GM20000 (cell line): ENCODE measurements at places on chromosomes 6 and 20.

GRCh38 chr20:58913079-58913478 is 60.6 kb downstream of the GNAS start:
- no peak for DNase-seq

DNA sequence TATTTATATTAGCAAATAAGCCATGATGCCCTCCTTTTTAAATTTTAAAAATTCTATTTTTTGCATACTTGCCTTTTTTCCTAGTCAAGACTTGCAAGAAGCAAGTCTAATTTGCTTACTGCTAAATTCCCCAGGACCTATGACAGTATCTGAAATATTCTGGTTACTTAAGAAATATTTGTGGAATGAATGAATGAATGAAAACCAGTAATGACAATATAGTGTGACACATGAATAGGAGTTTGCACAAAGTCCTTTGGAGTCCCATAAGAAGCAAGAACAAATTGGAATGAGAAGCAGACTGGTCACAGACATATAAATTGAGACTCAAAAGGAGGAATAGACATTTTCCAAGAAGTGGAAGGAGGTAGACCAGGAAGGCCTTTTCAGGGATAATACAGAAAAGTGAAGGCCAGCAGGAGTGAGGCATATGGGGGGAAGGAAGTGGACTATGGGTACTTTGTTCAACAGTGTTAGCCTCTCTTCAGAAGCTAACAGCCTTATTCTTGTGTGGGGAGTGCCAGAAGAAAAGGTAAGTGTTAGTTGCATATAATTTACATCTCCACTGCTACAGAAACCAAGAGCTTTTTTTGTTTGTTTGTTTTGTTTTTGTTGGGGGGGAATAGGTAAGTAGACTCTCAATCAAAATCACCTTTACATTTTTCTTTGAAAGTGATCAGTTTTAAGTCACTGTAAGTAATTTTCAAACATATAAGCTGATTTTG is 93.6 kb upstream of the FAM184A start:
- no peak for DNase-seq

- DNase-seq: no peak
Measured at GRCh38 chr6:63910863-63911551, 275.4 kb downstream of the PHF3 start.

DNA sequence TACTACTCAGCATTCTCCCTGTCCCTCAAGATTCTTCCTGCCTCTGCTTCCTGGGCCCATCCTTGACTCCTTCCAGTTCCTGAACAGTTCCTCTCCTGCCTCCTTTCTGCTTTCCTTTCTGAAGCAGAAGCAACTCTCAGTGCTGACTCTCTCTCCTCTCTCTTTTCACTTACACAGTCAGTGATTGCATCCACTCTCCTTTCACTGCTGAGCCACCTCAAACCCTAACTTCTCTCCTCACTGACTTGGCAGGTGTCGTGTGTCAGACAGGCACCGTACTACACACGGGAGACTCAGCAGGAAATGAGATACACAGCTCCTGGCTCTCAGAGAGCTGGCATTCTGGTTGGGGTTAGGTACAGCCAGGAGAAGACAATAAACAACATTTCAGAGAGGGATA is 5.6 kb downstream of the ABHD16A start:
- no peak for DNase-seq

- no peak for DNase-seq
Measured at GRCh38 chr6:103750603-103751002, 1109.1 kb downstream of the HACE1 start.

- DNase-seq: no peak
Measured at GRCh38 chr6:167445568-167445967, 120.7 kb downstream of the TTLL2 start.

- no peak for DNase-seq
Measured at GRCh38 chr20:51084593-51085377, 61.9 kb upstream of the KCNG1 start.

GRCh38 chr20:57743450-57744095 is 33.8 kb upstream of the PMEPA1 start:
- no peak for DNase-seq

GRCh38 chr20:7003598-7003997 is 236.1 kb downstream of the BMP2 start:
- no peak for DNase-seq

- no peak for DNase-seq
Measured at GRCh38 chr20:50713657-50714101, 17.7 kb upstream of the PARD6B start.

- DNase-seq: no peak
Measured at GRCh38 chr6:3999800-4000661, 78.9 kb downstream of the FAM217A start.

DNA sequence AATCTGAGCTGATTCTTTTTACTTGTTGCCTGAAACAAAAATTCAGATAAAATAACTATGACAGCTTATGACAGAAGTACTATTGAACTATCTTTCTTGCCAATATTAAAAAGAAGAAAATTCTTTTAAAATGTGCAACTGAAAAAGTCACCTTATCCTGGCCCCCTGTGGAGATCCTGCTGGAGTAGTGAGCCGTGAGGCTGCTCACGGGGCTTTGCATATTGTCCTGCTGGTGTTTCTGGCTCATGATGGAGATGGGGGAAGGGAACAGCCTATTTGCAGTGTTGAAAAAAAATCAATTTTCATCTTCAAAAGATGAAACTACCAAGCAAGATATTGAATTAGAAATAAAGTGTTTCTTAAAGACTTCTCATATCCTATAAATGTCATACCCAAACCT is 216.0 kb downstream of the SAMD5 start:
- no peak for DNase-seq

DNA sequence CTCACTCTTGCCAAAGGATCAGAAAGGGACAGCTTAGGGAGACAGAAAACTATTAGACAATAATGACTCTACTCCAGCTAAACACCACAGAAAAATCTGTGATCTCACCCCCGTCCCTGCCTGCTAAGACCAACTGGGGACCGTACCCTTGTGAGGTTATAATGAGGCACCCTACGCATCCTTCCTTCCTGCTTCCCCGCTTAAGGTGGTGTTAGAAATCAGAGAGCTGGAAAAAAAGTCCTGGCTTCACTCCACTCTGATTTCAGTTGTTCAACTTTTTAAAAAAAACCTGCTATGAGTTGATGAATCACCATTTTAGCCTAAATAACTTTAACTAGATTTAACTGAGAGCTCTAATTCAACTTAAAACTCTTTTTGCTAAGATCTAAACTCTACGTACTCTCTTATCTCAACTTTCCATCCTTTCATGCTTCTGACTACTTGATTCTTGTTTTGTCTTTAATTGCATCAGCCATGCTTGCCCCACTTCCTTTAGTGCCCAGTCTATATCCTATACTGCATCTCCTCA is 35.8 kb upstream of the TMEM14A start:
- DNase-seq: no peak

GRCh38 chr6:7442467-7442866 is 52.9 kb downstream of the RIOK1 start:
- no peak for DNase-seq

- no peak for DNase-seq
Measured at GRCh38 chr6:17305219-17306001, 24.2 kb downstream of the RBM24 start.

DNA sequence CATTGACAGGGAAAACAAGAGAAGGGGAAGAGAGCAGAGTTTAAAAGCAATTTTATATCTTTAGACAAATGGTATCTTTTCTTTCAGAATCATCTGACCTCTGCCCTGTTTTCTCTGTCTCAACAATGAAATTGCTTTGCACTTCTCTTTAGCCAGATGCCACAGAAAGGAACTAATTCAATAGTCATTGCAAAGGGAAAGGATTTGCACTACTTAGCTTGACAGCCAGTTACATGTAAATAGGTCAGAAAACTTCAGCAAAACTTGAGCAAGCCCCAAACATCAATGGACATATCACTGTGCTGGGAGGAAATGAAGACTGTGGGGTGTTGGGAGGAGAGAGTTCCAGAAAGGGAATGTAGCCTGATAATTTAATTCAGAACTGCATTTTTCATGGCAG is 181.3 kb upstream of the FAM83B start:
- no peak for DNase-seq

GRCh38 chr6:3355358-3356055 is 96.8 kb downstream of the PSMG4 start:
- DNase-seq: no peak

GRCh38 chr6:127589135-127589534 is 12.2 kb downstream of the C6orf58 start:
- no peak for DNase-seq

GRCh38 chr6:25244865-25245264 is 34.3 kb upstream of the CARMIL1 start:
- DNase-seq: no peak

DNA sequence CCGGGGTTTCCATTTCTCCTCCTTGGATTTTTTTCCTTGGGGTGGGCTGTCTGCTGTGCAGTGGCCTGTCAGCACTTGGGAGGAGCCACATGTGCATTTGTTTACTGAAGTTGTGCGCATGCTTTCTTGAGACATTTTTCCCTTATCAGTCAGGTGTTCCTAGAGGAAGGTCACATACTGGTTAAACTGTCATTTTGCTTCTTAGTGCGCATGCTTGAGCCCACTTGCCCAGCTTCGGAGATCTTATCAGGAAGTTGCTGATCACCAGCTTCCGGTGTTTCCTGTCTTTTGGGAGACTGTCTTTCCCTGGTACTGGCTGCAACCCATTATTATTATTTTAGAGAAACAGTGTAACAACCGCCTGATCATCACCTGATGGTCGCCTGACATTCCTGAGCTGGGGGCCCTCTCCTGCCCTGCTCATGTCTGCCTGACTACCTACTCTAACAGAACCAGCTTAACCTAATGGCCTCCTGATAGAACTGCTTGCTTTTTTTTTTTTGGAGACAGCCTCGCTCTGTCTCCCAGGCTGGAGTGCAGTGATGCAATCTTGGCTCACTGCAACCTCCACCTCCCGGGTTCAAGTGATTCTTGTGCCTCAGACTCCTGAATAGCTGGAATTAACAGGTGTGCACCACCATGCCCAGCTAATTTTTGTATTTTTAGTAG is 378 bp upstream of the ERVFRD-1 start:
- no peak for DNase-seq

- DNase-seq: peak; percentile 35
Measured at GRCh38 chr6:82246802-82247504, 591 bp downstream of the IBTK start.

DNA sequence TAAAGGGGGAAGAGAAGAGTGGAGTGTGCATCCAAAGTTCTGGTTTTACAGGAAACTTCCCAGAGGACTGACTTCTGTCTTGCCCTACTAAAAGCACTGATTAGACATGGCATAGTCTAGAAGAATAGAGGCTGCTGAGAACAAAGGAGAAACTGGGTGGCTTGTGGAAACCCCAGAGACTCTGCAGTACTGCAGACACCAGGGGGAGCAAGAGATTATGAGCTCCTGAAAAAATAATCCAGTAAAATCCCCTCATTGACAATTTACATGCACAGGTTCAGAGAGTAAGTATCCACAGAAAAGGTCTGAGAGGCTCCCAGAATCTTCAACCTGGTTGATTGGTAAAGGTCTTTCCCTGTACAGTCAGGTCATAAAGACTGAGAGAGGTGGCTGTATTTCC is 48.7 kb upstream of the CLVS2 start:
- DNase-seq: no peak

DNA sequence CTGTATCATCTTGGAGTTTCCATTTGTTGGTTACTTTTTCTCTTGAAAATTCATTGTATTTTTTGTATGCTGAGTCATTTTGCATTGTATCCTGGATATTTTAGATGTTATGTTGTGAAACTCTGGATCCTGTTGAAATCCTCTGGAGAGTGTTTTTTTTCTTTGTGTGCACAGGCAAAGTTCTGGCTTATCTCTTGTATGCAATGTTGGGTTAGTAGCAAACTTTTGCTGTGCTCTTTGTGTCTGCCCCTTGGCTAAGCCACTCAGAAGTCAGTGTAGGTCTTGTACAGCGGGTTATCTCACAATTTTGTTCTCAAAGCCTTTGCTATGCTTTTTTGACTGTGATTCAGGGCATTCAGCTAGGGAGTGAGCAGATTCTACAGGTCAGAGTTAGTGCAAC is 29.1 kb upstream of the LMBRD1 start:
- DNase-seq: no peak

DNA sequence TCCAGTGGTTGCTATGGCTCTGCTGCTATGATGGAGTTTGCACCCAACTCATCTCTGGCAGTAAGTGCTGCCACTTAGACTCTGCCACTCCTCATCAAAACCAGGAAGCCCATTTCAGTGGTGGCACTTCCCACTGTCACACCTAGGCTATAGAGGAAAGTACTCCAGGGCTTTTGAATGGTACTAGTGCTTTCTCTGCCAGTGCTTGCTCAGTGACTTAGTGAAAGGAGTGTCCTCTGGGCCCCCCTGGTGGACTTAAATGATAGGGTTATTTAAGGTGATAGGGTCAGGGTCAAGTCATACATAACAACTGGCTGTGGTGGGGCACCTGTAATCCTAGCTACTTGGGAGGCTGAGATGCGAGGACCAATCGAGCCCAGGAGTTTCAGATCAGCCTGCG is 22.8 kb downstream of the FITM2 start:
- DNase-seq: no peak

GRCh38 chr20:19275038-19275629 is 62.7 kb downstream of the SLC24A3 start:
- DNase-seq: no peak

GRCh38 chr6:105137388-105137787 is 42.4 kb downstream of the POPDC3 start:
- no peak for DNase-seq

DNA sequence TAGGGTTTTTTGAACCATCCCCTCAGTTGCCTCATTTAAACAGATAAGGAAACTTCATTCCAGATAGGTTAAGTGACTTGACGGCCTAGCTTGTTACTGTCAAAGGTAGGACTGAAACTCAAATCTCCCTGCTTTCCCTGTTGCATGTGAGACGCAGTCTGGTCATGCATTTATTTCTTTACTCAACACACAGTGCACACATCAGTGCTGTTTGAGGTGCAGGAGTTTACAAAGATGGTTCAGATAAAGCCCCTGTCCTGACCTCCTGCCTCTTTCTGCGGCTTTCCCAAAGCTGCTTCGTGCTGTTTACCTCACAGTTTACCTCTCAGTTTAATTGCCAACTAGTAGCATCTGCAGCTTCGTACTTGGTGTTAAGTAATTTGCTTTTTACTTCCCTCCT is 26.6 kb downstream of the TIAM2 start:
- no peak for DNase-seq

GRCh38 chr6:113901482-113901881 is 44.3 kb downstream of the MARCKS start:
- no peak for DNase-seq

GRCh38 chr6:122198922-122199321 is 200.5 kb upstream of the HSF2 start:
- DNase-seq: no peak
